Kidney capillary endothelial cell (primary cell): ENCODE measurements at places on chromosomes 5 and 9.

GRCh38 chr5:80874162-80874561 lies 86.0 kb upstream of the RASGRF2 start:
- DNase-seq = no peak

DNA sequence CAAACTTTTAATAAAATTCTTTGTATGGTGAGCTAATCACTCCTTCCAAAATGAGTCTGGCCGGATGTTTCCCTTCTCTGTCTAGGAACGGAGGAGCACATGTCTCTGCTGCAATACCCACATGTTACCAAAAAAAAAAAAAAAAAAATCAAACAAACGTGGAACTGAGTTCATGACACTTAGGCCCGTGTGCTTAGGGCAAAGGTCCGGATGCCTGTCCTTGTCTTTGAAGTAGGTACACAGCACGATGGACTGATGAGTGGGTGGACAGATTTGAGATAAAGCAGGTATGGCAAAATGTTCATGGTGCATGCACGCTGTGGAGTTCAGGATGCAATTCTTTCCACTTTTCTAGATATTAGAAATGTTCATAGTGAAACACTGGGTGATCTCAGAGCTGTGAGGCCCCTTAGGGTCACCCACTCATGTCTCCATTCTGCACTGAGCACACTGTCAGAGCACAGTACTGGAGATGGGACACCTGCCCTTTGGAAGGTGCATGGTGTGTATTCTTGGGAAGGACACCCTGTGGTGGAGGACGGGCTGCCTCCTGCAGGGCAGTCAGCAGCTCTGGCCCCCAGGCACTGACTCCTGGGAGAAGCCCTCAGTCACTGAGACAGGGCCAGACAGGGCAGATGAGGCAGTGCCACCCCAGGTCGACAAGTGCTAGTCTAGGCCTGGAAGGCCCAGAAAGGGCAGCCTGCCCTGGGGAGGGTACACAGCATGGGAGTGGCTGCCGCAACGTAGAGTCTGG lies 43.6 kb downstream of the GADD45G start:
- no peak for DNase-seq

DNA sequence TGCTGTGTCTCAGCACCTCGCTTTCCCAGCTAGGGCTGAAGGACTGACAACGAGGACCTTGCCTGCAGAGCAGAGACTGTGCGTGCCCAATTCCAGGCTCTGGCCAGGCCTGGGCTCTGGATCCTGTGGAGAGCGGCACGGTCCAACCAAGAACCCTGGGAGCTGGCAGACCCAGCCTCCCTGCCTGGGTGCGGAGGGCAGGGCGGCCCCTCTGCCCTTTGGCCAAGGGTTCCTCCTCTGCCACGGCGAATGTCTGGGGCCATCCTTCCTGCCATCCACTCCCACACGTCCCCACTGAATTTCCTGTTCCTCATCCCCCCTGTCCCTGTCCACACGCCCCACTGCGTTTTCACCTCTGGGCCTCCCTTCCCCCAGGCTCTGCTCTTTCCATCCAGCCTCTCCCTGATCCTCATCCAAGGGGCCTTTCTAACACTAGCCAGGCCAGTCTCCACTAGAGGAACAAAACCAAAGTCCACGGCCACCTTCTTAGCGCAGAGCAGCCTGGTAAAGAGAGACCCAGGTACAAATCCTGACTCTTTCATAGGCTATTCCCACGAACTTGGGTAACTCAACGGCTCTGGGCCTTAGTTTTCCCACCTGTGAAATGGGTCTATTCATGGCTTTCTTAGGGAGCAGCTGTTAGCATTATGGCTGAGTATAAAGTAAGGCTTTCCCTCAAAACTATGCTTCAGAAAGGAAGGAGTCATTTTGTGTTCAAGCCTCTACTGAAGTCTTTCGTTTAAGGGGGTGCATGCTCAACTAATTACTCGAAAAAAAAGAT lies 95.5 kb upstream of the PHYKPL start:
- no peak for DNase-seq

GRCh38 chr5:156778139-156778706 lies 71.9 kb upstream of the PPP1R2B start:
- DNase-seq = no peak

GRCh38 chr5:180127682-180128670 lies 56.4 kb upstream of the RNF130 start:
- DNase-seq = no peak

DNA sequence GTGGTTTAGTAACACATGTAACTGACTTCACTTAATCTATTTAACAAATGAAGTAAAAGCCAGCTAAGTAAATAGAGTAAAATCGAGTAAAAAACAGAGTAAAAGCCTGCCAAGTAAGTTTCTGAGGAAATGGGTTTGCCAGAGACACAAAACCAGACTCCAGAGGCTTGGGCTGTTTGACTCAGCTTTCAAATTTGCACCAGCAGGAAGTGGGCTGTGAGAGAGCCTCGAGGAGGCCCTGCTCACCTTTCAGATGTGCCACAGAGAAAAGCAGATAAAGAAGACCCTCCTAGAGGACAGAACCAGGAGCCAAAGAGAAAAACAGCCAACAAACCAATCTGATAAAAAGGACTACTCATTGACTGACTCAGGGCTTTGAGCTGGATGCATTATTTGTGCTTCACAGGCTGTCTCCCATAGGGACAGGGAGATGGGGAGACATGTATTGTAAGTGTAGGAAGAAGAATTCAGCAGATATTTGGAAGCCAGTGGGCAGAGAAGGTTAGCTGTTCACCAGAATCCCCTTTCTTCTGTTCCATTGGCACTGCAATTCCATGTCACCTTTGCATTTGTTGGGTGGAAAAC lies 14.4 kb upstream of the AMACR start:
- DNase-seq = no peak

DNA sequence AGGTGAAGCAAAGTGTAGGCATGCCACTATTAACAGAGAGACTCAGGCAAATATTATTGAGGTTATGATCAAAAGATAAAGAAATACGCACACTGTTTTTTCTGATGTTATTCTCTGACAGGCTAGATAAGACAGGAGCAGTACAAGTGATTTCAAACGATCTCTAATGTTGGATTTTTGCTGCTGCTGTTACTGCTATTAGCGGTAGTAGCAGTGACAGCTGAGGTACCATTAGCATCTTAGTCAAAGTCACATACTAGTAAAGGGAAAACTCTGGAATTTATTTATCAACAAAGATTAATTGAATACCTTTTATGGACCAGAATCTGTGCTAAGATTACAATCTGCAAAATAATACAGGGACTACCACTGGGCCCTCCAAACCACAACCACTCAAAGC lies 362.4 kb upstream of the CDH6 start:
- no peak for DNase-seq

GRCh38 chr9:16318516-16319060 lies 551.9 kb downstream of the BNC2 start:
- DNase-seq = no peak

GRCh38 chr9:122904466-122904822 lies 715 bp downstream of the RC3H2 start:
- DNase-seq = peak; percentile 57

- no peak for DNase-seq
Measured at GRCh38 chr5:4230786-4231641, 635.4 kb downstream of the IRX1 start.

- DNase-seq = peak; percentile 16
Measured at GRCh38 chr5:90528601-90529193, 687 bp downstream of the LYSMD3 start.

GRCh38 chr9:85723215-85723614 lies 18.5 kb downstream of the AGTPBP1 start:
- no peak for DNase-seq

GRCh38 chr9:82488313-82489200 lies 500.0 kb downstream of the SPATA31D1 start:
- DNase-seq = no peak

- DNase-seq = no peak
Measured at GRCh38 chr5:118953652-118954005, 34.7 kb downstream of the DTWD2 start.

GRCh38 chr5:16673241-16674201 lies 56.7 kb upstream of the RETREG1 start:
- DNase-seq = no peak

DNA sequence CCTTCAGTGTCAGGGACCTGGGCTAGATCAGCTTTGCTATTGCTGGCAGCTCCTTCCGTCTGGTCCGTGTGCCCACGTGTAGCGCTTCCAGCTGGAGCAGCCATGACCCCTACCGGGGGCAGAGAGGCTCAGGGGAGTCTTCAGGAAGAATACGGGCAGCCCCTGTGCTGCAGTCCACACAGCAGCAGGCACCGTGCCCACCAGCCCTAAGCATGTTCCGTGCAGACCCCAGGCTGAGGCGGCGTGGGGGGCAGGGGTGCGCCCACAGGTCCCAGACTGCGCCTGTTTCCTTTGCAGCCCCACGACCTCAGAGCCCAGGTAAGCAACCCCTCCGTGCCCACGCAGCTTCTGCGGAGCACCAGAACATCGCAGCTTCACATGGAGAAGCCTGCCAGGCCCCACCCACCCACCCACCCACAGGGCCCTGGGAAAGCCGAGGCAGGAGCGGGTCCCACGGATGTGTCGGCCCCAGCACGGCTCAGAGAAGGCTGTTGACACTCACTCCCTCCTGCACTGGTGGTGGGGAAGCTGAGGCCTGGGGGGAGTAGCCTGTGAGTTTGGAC lies 83.1 kb downstream of the KCNT1 start:
- no peak for DNase-seq

GRCh38 chr9:91424403-91425176 lies 958 bp upstream of the NFIL3 start:
- no peak for DNase-seq

GRCh38 chr5:132655821-132656773 lies 1.9 kb upstream of the IL13 start:
- DNase-seq = no peak

- DNase-seq = peak; percentile 33
Measured at GRCh38 chr9:4955836-4956235, 29.2 kb upstream of the JAK2 start.
